ENCODE measurements at places on chromosomes 12 and 14.

GRCh38 chr14:74413627-74414026, 12.4 kb downstream of the SYNDIG1L start:
- DNase-seq, result no peak

DNA sequence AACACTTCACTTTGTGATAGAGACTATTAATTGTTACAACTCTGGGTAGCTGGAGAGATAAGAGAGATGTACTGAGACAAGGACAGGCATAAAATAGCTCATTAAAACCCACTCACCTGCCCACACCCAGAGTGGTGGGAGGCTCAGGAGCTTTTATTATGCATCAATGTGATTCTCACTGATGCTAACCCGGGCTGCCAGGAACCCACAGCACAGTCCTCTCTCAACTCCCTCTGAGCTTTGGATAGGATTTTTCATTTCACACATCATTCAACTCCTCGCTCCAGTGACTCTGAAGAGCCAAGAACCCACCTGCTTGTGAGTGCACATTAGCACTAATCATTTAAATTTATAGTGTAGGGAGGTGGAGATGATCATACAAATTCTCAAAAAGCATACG, 827.9 kb downstream of the FLRT2 start:
- no peak for DNase-seq

DNA sequence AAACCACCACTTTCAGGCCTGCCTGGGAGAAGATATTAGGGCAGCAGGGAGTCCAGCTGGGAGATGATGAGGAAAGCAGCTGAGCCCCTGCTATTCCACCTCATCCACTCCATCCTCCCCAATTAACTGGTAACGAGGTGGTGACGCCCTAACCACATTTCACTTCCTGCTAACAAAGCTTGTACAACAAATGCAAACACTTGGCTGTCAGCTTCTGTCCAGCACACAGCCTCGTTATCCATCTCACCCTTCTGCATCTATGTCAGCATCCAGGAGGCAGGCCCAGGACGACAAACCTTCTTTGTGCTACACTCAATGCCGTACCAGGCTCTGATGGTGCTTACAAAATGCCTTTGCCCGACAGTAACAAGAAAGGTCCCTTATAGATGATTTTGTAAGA, 225.4 kb downstream of the APAF1 start:
- no peak for DNase-seq

DNA sequence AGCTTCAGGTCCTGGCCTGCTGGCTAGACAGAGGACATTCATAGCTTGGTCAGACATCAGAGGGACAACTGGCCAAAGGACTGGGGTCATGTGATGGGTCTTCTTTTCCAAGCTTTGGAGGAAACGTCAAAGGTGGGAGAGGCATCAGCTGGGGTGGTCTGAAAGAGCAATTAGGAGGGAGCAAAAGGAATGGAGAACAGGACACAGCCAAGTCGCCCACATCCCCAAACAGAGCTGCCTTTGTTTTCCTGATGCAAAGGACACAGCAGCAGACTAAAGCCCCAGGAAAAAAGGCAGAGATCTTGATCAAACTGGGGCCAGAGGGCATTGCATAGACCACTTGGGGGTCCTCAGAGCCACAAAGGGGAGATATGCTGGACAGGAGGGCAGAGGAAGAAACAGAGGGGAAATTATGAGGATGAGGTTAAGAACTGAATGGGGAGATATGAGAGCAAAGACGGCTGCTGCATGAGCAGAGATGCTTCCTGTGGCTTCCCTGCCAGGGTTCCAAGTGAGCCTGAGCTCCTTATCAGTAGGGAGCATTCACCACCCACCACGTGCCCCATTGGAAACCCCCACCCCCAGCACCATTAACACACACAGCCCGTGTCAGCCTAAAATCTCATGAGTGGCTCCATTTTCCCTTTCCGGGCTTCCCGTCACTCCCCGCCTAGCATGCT, 62.4 kb downstream of the ANO2 start:
- peak; percentile 92 for DNase-seq

- no peak for DNase-seq
These were observed 11.9 kb downstream of the PLEKHG6 start for GRCh38 chr12:6322352-6322751.

GRCh38 chr14:37870632-37871346, 275.4 kb downstream of the TTC6 start:
- DNase-seq, result no peak

GRCh38 chr12:104877103-104877705, 80.9 kb downstream of the SLC41A2 start:
- peak; percentile 79 for DNase-seq

GRCh38 chr14:75720842-75721498, 59.9 kb downstream of the TTLL5 start:
- DNase-seq, result no peak

DNA sequence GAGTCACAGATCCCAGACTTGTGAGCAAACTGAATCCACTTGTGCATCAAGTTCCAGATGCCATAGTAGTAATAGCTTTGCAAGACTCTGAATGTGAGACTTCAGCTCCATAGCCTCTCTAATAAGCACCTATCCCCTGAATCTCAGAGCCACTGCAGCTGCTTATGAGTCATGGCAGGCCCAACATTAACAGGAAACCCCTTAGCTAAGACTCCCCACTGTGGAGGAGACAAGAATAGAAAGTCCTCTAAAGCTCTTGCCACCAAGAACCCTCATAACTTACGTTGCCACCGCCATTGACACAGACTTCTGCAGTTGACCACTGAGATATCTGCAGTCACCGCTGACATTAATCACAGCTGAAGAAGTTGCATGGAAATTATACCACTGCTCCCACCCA, 62.9 kb upstream of the PDE3A start:
- no peak for DNase-seq

GRCh38 chr14:32404784-32405573, 75.9 kb downstream of the AKAP6 start:
- DNase-seq, result no peak

- DNase-seq, result no peak
These were observed 2.3 kb upstream of the LUM start for GRCh38 chr12:91113621-91114020.

DNA sequence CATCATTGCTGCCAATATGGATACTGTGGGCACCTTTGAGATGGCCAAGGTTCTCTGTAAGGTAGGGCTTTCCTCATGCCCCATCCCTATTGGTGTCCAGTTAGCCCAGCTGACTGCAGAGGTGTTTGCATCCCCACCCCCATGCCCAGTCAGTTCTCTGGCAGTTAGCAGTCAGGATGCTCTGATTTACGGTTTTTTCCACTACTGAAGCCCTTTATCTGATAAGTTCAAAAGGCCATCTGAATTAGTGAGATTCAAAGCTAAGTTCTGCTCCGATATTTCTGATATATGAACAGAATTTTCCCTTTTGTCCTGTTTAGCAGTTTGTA, 773 bp downstream of the GMPR2 start:
- peak; percentile 42 for DNase-seq

DNA sequence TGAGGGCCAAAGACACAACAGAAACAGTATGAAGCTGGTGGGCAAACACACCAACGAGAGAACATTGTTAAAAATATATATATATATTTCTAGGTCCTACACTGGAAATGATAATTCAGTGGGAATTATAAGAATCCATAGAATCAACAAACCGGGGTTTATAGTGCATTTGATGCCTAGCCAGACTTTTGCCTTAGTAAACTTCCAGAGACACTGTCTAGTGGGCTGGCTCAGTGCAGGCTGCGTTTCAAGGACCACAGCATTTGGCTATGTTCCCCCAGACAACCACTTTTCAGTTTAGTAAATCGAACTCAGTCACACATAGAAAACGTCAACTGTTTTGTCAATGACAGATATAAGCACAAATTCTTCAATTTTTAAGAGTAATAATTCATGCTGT, 41.9 kb downstream of the SLC38A4 start:
- no peak for DNase-seq

DNA sequence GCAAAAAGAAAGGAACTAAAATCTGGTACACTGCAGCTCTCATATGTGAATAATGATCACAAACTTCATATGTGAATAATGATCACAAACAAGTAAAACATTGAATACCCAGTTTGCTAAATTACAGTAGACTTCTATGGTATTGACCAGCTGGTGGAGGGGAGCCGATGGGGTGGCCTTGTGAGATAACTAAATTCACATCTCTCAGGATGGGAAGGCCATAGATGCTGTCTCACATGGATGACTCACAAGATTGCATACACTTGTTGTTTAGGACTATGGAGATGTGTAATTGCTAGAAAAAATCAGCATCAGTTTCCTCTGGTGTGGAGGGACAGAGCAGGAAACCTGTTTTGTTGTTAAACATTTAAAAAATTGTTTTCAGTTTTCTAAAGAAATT, 49.2 kb downstream of the ACACB start:
- no peak for DNase-seq

DNA sequence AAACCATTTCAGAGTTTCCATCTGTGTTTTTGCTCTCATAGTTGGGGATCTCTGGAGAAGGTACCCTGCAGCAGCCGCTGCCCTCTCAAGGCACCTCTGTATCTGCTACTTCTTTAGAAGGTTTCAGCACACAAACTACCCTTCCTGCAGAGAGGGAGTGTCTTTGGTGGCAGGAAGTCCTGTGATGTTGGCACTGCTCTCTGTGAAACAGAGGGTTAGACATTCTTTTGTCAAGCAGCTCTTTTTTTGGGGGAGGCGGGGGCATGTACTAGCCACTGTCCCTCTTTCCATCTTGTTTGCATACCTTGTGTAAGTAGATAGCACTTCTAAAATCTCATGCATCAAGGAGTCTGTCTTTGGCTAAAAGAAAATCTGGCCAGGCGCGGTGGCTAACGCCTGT, 352.6 kb downstream of the BMP4 start:
- DNase-seq, result no peak

DNA sequence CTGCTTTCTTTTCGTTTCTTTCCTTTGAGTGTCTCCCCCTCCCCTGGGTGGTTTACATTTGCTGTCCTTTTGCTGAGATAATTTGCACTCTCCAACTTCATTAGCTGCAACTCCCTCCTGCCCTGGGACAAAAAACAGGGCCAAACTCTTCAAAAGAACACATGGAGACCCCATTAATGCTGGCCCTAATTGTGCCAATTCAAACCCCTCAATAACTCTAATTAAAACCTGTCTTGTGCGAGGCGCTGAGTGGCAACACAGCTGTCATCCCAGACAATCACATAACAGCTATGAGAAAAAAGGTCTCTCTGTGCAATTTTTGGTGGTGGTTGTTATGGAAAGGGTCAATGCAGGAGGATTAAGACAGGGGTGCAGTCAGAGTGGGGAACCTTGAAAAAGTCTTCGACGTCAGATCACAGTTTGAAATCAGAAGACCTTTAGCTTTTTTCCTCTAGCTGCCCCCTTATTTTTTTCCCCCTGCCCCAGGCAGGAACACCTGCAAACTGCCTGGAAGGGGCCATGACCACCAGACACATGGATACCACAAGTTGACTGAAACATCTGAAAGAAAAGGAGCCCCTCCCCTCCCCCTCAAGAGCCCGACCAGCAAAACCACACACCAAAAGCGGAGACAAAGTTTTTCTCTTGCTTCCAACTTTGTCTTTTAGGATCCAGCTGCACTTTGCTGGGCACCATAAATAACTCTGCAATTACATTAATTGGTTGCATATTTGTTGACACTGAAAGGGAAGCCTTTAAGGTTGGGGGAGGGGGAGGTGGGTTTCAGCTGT, 26.5 kb upstream of the SMOC1 start:
- no peak for DNase-seq

DNA sequence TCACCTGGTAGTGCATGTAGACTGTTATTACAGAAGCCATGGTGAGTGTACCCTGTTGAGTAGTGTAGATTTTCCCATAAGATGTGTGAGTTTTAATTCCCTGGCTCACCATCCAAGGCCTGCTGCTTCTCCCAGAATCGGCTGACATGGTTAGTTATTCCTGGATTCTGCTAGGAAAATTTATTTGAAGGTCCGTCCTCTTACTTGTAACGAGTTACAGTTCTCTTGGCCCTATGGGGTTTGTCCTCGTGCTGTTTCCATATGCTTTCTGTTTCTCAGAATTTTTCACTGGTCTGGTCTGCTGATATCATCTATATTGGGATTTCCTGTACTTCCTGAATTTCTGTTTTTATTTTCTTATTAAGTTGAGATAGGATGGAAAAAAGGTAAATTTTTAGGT, 423.3 kb upstream of the RGS6 start:
- DNase-seq, result no peak

- DNase-seq, result peak; percentile 50
These were observed 391.6 kb downstream of the TMEM121 start for GRCh38 chr14:105917933-105918436.

DNA sequence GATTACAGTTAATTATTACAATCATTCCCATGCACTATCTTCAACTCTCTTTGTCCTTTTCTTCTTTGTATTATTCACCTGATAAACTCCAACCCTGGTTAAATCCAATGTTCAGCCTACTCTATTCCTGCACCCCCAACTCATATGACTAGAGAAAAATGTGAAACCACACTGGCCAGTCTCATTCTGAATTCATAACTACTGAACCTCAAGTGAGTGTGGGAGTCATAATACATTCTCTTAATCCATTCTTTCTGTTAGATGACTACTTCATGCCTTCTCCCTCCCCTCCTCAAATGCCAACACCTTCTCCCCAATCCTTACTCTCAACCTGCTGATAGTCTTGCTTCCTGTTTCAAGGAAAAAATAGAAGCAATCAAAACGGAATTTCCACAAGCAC, 22.3 kb upstream of the ITPR2 start:
- no peak for DNase-seq

DNA sequence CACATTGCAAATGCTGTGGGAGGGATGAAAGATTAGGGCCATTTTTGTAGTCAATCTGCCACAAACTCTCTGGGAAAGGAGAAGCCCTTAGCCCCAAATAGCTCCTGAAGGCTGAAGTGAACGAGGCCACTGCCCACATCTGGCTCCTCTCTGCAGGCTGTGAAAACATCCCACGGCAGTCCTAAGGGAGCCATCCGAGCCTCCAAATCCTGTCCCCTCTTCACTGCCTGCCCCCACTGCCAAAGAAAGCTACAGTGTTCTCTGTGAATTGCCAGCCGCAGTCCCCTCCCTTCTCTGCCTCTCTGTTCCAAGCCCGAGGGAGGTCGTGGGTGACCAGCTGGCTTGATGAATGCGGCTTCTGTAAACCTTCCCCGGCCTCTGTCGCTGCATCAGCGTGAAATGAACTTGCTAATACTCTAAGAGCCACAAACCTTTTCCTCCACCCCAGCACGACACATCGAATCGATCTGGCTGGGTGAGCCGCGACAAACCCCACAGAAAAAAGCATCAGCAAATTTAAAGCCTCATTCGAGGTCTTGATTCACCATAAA, 180.7 kb upstream of the NRXN3 start:
- DNase-seq, result no peak

- DNase-seq, result no peak
These were observed 11.3 kb upstream of the GNG2 start for GRCh38 chr14:51849097-51849496.

GRCh38 chr14:70254476-70254961, 65.8 kb upstream of the SLC8A3 start:
- DNase-seq, result peak; percentile 83

- no peak for DNase-seq
These were observed 121.8 kb downstream of the BBS10 start for GRCh38 chr12:76226397-76226796.

DNA sequence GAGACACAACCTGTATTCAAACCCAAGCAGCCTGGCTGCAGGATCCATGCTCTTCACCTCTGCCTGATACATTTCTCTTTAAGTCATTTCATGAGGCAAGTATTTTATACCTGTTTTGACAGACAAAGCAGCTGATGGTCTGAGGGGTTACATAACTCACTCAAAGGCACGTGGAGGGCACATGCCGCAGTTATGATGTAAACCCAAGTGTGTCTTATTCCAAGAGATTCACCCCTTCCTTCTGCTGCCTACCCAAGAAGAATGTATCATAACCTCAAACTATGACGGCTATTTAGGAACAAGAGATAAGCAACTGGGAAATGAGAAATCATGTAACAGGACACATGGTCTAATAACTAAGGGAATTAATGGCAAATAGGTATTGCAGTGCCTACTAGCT, 329.8 kb upstream of the TMPO start:
- no peak for DNase-seq
